ENCODE measurements at places on chromosomes 5 and 9. TPM values are rescaled to one million over a fixed set of nuclear protein-coding genes. Genes with fewer than 3 reads are reported as not detected.
A peak's percentile ranks its signal among the peaks of the same experiment; 100 is the strongest.

DNA sequence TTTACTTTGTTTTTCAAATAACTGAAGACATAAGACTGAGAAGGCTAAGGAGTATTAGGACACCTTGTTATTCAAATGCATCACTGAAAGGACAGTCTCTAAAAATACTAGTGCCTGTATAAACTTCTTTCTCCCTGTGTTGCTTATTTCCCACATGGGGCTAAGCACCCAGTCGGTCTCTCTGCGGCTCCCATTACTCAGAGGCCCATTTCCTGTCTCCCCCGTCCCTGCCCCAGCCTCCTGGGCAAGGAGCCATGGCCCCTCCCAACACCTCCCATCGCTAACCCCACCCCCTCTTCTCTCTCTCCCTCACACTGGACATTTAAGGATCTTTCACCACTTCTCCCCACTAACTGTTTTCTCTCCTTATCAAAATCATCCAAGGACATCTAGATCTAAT, 81.9 kb downstream of the EBF1 start:
- peak; percentile 92 for DNase-seq

GRCh38 chr9:129273941-129274684, 96.1 kb upstream of the IER5L start:
- no peak for DNase-seq

DNA sequence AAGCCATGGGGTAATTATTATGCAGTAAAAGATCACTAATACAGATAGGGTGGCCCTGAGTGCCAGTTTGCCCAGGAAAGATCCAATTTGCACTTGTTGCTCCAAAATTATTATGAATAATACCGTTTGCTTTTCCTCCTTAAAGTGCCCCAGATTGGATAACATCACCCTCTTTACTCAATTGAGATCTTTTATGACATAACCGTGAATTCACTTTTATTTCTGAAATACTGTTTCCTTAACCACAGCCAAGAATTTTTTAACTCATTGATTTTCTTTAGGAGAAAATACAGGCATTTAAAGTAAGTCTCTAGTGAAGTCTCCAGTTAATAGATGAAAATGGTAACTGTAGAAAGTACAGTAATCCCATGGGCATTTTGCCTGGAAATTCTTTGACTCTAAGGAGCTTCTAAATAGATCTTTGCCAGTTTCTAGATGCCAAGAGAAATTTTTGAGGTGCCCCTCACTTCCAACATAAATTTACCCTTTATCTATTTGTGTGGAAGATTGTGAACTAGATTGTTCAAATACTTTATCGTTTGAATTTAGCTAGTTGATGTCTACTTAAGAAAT, 99.2 kb downstream of the UHRF2 start:
- DNase-seq: no peak

DNA sequence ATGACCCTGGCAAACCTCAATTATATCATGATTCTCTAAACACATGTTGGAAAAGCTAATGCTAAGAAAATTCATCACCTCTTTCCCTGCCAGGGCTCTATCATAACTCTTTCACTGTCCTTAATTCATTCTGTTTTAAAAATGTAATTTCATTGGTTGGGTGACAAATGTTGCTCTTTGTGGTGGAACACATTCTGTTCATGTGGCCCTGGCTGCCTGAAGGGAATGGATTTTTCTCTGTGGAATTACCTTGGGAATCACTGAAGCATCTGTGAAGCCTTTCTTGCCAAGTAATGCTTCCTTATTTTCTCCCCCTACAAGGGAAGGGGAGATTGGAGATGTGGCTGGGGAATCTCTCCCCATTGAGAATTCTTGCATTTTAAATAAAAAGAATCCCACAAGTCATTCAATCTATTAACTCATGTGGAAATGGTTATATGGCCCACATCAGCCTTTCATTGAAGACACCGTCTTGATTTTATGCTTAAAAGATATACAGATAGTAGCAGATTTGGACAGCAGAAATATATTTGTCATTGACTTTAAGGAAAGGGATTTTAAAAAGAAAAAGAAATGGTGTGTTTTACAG, 201.8 kb upstream of the NMUR2 start:
- no peak for DNase-seq

GRCh38 chr5:107425541-107426031, 245.2 kb downstream of the EFNA5 start:
- peak; percentile 81 for DNase-seq

DNA sequence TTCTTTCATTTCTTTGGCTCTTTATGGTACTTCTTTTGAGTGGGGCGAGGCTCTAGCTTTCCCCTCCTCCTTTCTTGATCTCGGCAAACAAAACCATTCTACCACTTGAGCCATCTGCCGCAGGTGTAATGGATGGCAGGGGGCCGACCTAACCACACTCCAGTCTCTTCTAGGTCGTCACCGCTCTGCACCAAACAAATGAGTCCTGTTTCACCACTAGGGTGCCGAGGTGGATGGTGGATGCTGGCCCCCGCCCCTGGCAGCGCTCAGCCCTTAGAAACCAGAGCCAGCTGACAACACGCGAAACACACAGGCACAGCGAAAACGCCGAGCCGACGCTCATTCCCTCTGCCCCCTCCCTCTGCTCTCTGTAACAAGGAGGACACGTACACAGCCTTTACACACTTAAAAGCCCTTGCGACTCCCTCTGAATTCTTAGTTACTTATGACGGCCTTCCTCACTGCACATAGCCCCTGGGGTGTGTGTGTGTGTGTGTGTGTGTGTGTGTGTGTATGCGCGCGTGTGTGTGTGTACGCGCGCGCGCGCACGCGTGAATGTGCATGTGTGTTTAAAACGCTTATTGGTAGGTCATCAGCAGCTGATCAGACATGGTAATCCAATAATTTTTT, 199.4 kb downstream of the MEF2C start:
- DNase-seq: no peak

- no peak for DNase-seq
Measured at GRCh38 chr5:78109891-78110324, 184.6 kb downstream of the AP3B1 start.

DNA sequence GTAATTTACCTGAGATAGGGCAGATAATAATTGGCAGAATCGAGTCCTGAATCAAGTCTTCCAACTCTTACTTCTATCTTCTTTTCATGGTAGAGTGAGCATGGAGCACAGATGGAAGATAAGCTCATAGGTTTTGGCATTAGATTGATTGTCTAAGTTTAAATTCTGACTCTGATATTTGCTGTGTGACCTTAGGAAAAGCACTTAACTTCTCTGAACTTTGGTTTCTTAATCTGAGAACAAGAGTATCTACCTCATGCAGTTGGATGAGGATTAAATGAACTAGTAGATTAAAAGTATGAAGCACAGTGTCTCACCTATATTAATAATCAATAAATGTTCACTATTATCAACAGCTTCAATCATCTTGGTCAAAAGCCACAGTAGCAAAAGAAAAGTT, 9.4 kb upstream of the ASTN2 start:
- no peak for DNase-seq

- peak; percentile 57 for DNase-seq
Measured at GRCh38 chr9:111094433-111094924, 56.2 kb upstream of the LPAR1 start.

DNA sequence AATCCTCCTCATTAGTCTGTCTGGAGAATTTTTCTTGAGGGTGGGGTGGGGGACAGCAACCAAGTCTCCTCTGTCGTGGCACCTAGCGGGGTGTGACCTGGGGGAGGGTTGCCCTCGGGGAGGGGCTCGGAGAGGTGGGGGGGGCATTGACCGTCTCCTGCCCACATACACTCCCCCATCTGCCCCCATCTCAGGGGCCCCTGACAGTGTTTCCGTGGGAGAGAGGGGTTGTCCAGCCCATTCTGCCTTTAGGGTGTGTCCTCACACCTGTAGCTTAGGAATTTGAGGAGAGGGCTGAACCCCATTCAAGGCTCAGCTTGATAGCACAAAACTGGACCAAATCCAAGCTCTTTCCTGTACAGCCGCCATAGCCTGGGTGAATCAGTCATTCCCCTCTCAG, 5.9 kb upstream of the CXXC5 start:
- no peak for DNase-seq

- DNase-seq: no peak
Measured at GRCh38 chr9:110185806-110186205, 22.2 kb downstream of the C9orf152 start.

- no peak for DNase-seq
Measured at GRCh38 chr5:114355086-114355830, 6.6 kb upstream of the KCNN2 start.

DNA sequence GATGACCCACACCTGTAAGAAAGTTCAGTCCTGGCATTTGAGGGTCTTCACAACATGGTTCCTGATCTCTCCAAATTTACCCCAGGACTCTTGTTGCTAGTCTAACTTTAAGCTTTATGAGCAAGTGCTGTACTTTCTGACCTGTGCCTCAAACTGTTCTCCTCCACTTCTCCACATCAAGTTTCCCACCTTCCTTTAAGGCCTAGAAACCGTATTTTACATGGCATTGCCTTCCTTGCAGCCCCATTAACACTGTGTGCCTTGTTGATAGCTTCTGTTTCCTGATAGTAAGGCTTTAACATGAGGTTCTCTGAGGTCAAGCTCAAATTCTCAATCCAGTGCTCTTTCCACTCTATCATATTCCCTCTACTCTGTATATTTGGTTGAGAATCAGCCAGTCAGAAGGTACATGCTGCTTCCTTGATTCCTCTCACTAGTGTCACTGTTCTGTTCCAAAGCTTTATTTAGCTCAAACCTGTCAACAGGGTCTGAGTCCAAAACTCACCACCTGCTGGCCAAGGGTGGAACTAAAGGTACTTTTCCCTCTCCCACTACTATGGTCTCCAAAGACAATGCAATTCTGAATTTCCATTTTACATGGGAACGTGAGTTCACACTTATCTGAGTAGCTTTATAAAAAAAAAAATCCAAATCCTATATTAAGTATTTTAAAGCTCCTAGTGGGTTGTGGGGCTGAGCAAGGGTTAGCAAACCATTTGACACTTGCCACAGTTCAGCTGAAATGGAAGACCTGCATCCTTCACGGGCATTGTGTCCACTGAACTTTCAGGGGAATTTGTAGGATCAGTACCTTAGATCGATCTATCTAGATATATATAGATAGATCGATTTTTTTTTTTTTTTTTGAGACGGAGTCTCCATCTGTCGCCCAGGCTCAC, 21.1 kb downstream of the VCP start:
- DNase-seq: peak; percentile 75

DNA sequence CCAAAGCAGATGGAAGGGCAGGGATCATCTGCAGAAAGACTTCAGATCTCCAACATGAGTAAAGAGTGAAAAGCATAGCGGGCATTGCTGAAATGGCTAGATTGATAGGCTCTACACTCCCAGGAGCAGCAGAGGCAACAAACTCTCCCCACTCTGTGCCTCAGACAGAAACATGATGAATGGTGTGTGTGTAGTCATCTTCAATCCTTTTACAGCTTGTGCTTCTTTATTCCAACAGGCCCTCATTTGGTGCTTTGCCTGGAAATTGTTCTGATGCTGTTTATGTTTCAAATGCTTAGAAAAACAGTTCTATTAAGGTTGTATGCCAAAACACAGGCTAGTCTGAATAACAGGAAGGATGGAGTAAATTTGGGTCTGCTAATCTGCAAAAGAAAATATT, 176.2 kb downstream of the DMRTA1 start:
- no peak for DNase-seq

The CENPP gene
- 1.6 TPM for total RNA-seq

The UNC5A gene
- 1.4 TPM for total RNA-seq

The LCN12 gene
- 11.4 TPM for total RNA-seq

The GMCL2 gene
- total RNA-seq: not detected

The PAPPA gene
- total RNA-seq: 0.80 TPM

The HEXB gene
- 26.4 TPM for total RNA-seq

The OR1J2 gene
- not detected for total RNA-seq

The PCDHB14 gene
- 21.2 TPM for total RNA-seq

The MRNIP gene
- total RNA-seq: 48.0 TPM

The AFAP1L1 gene
- 39.3 TPM for total RNA-seq
